Mucosa of gallbladder (tissue), 1 donor: ENCODE measurements at places on chromosomes 2 and 18. TPM values are rescaled to one million over a fixed set of nuclear protein-coding genes. Genes with fewer than 3 reads are reported as not detected.

HAAO gene
- total RNA-seq = 20.9 TPM

IL37 gene
- 0.29 TPM for total RNA-seq

ZNF804A gene
- 4.1 TPM for total RNA-seq

PDCD1 gene
- total RNA-seq = 1.5 TPM

KLF11 gene
- 22.8 TPM for total RNA-seq

EFR3B gene
- 1.8 TPM for total RNA-seq

SDC1 gene
- 1,059 TPM for total RNA-seq

KANSL1L gene
- 58.3 TPM for total RNA-seq

CNRIP1 gene
- 21.6 TPM for total RNA-seq

FHOD3 gene
- total RNA-seq = 24.9 TPM

DTNA gene
- total RNA-seq = 53.4 TPM

LIMS4 gene
- 2.8 TPM for total RNA-seq

GCKR gene
- total RNA-seq = 7.6 TPM

FER1L5 gene
- 1.1 TPM for total RNA-seq
